Skin of body (tissue), 3 donors: ENCODE measurements at places on chromosomes 4 and X. TPM values are rescaled to one million over a fixed set of nuclear protein-coding genes. Genes with fewer than 3 reads are reported as not detected.

The RENBP gene
- total RNA-seq = 5.0 TPM

GRCh38 chr4:184122631-184123408, 94.9 kb downstream of the ENPP6 start:
- DNase-seq = no peak

GRCh38 chrX:31117266-31117665, 45.4 kb upstream of the FTHL17 start:
- no peak for DNase-seq

DNA sequence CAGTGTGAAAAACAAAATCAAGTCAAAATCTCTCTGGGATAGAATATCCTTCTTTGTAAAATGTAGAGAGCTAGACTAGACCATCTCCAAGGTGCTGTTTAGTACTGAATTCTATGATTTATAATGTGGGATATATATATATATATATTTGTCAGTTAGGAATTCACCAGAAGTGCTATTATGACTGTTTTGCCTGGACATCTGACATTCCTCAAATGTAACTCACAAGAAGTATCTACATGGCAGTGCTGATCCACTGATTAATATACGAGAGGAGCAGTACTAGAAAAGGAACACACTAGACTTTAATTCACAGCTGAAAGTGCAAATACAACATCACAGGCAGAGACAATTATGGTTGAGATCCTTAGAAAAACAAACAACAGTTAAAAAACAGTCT, 208.9 kb downstream of the GBA3 start:
- no peak for DNase-seq

DNA sequence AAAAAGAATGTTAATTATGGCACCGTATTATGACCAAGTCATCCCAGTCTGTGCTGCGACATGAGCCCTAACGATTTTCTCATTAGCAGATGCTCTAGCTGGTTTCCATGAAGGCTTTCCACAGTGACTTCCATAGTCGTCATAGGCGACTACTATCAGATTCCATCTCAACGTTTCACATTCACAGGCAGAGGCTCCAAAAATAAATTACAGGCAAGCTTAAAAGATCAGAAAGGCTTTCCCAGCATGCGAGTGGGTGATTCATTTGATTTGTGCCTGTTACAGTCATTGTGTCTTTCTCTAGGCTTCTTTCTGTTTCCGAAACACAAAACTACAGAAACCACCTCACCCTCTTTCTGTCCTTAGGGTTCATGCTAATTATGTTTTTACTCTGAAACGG, 43.2 kb downstream of the PALLD start:
- DNase-seq = no peak

DNA sequence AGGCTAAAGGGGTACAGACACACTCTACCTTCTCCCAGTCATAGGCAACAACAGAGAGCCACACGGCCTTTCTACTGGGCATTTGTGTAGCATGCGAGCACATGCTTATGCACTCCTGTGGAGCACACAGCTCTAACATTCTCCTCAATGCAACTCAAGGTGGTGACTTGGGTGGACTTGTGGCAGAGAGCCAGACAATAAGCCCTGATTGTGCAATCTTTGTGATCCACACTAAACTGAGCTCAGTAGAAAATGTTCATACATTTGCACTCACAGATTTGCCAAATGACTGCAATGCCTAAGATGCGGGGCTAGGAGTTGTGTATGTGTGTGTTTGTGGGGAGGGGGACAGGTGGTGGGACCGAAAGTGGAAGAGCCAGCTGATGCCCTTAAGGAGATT, 31.4 kb upstream of the SETD7 start:
- no peak for DNase-seq

- peak; percentile 0 for DNase-seq
Observed at GRCh38 chrX:97016106-97016505, 132.4 kb downstream of the RPA4 start.

DNA sequence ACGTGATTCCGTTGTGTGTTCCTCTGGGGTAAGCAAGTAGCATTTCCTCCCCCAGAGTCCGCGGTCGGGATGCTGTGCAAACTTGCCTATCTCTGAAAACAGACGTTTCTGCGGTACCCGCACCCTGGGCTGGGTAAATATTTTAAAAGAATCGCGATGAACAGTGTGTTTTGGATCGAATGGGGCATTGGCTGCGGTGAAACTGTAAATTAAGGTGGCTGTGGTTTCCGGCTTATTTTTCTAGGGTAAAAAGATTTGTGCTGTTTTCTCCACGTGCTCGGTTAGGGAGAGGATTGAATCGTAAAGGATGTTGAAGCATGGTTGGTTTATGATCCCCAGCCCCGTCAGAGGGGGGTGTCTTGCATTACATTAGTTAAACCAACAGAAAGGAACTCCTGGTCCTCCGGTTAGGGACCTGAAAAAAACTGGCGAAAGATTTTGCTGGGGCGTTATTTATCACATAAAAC, 1.2 kb downstream of the HHIP start:
- no peak for DNase-seq

GRCh38 chr4:16140879-16141249, 57.0 kb upstream of the PROM1 start:
- no peak for DNase-seq

GRCh38 chrX:130615941-130616340, 214.2 kb downstream of the RBMX2 start:
- no peak for DNase-seq

GRCh38 chr4:151144329-151145072, 45.1 kb downstream of the RPS3A start:
- no peak for DNase-seq

DNA sequence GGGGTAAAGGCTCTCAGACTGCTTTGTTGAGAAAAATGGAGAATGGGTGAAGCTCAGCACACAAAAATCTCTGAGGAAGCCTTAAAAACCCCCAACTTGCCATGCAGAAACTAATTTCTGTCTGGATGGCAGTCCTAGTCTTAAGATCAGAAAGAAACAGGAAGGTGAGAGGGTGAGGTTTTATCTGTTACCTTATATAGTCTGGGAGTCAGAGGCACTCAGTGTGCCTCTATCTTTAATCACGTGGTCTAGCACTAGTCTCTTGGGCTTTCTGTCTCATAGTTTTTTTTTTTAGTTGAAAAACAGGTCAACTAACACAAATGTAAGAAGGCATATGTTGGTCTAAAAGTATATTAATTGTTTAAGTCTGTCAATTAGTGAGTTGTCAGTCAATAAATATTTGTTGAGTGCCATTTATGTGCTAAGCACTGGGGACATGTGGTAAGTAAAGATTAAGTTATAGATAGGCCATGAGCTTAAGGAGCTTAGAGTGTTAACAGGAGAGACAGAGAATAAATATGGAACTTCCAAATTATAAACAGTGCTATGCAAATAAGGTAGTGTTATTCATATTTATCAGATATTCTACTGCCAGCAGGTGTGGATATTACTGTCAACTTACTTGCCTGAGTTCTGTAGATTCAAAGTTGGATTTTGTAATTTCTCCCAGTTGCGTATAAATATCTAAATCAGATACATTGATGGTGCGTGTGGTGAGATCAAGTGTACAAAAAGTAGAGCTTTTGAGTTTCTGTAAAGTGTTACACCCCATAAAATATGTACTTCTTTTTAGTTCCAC, 7.0 kb downstream of the CYBB start:
- no peak for DNase-seq

GRCh38 chrX:130974323-130974722, 71.3 kb upstream of the ENOX2 start:
- no peak for DNase-seq
